Hematopoietic multipotent progenitor cell treated with erythropoietin and hydrocortisone succinate and interleukin-3 and kit ligand, for 8 days (in vitro differentiated cells): ENCODE measurements at places on chromosomes 3 and 15.

DNA sequence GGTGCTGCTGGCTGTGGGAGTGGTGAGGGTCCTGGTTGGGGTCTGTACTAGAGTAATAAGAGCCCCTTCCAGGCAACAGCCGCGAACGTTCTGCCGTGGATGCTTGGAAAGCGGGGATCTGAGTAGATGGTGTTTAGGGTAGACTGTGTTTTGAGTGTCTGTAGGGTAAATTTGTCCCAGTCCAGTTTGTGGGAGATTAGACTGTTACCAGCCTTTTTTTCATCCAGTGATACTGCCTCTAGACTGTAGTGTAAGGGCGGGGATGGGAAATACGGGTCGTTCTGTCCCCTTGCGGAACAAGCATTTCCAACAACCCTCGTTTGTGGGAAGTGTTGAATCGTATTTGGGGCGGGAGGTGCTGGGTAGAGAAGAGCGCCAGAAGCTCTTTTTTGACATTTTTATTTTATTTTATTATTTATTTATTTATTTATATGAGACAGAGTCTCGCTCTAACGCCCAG, 424 bp downstream of the HAUS2 start:
- DNase-seq: peak; percentile 72

DNA sequence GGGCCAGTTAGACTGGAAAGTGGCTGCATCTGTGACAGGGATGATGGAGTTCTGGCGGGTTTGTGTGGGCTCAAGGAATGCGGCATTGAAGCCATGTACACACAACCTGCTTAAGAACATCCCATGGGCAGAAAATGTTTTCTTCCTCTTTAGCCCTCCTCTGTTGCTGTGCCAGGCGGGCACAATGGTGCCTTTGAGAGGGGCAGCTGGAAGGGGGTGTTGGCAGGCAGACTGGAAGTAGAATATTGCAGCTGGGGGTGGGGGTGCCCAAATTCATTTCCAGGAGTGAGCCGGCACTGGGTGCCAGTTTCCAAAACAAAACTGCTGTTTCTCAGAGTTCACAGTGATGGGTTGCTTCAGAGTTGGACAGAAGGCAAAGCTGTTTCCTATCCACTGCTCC, 91.8 kb upstream of the ETV5 start:
- DNase-seq: no peak

DNA sequence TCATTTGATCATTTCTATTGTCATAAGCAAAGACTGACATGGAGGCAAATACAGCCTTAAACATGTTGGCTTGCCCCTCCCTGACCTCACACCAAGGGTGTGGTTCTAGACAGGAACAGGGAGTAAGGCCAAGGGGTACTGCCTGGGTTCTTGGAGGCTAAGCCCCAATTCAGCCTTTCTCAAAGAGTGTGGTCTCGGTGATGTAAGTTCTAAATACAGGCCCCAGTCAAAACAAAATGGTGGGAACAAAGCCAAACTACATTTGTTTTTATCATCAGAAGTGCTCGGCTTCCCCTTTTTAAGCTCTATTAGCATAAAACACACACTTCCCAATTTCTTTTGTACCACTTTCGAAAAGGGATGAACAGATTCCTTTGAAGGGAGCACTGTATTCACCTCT, 129.5 kb downstream of the ATP8B4 start:
- DNase-seq: no peak

DNA sequence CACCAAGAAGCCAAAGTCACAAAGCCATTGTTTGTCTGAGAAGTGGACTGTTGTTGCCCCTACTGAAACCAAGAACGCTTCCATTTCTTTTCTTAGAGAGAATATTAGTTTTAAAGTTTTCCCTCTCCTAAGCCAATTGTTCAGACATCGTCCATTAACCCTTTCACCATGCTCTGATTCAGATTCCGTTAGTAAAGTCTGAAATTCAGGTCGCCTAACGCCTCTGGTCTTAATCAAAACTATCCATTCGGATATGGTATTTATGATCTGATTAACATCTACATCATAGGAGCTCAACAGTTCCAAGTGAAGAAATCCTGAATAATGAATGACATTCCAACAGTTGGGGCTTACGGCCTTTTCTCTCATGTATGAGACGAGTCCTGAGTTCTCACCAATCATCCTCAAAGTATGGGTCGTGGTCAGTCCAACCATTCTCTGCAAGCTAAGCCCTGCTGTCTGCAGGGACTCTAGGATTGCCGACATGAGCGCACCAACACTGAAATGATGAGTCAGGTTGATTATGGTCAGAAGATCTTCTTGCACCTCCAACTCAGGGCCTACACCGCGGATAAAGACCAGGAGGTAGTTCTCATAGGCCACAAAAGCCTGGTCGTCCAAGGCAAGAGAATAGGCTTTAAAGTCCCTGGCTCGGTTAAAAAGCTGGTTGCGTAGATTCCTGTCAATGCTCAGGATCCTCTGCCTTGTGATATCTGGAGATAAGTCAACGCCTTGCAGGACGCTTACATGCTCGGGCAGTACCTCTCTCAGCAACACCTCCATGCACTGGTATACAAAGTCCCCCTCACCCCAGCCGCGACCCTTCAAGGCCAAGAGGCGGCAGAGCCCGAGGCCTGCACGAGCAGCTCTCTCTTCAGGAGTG, 767 bp downstream of the EPM2AIP1 start:
- peak; percentile 68 for DNase-seq

- no peak for DNase-seq
Observed at GRCh38 chr3:132273036-132273435, 44.2 kb upstream of the ACP3 start.

GRCh38 chr3:144437989-144438388, 466.4 kb downstream of the DIPK2A start:
- DNase-seq: no peak

DNA sequence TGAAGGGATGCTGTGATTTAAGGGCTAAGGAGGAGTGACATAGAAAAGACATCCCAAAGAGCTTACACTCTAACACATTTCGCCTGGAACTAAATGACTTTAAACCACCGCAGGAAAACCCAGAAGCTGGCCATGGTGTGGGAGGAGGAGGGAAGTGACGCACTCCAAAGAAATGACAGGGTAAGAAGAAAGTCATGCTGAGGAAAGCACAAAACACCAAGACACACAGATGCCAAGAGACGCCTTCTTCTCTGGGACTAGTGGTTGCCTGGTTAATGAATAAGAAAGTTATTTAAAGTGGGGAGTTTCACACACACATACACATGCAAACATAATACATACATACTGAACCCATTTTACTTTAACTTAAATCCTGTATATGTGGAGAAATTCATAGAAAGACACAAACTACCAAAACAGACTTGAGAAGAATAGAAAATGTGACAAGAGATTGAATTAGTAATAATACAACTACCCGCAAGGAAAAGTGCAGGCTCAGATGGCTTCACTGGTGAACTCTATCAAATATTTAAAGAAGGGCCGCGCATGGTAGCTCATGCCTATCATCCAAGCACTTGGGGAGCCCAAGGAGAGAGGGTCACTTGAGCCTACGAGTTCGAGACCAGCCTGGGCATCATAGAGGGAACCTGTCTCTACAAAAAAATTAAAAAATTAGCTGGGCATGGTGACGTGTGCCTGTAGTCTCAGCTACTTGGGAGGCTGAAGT, 125.5 kb downstream of the NSMCE3 start:
- no peak for DNase-seq

GRCh38 chr3:52851348-52851747, 16.5 kb upstream of the MUSTN1 start:
- peak; percentile 54 for DNase-seq

DNA sequence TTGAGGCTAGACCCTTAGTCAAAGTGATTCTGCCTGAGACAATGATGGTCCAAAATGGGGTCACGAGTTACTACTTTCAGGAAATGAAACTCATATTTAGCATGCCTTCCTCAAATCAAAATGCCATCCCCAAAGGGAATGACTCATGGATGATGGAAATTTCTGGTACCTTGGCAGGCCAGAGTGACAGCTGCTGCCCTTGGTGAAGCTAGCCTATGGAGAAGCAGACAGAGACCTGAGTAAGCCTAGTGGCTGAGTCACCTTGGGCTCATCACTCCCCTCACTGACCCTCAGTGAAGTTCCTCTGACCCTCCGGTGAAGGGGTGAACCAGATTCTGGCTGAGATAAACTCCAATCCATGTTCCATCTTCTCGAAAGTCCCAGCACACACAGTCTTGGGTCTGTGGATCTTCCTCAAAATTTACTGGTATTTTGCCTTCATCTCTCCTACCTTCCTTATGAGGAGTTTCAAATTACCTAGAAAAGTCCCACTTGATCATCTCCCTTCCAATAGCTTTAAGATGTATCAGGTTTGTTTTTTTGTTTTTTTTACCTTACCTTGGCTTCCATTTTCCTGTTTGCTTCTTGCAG, 54.5 kb upstream of the ABHD17C start:
- no peak for DNase-seq

- DNase-seq: no peak
Observed at GRCh38 chr3:52788890-52789745, 5.5 kb upstream of the ITIH3 start.

- no peak for DNase-seq
Observed at GRCh38 chr3:46900356-46900755, 22.8 kb downstream of the PTH1R start.

DNA sequence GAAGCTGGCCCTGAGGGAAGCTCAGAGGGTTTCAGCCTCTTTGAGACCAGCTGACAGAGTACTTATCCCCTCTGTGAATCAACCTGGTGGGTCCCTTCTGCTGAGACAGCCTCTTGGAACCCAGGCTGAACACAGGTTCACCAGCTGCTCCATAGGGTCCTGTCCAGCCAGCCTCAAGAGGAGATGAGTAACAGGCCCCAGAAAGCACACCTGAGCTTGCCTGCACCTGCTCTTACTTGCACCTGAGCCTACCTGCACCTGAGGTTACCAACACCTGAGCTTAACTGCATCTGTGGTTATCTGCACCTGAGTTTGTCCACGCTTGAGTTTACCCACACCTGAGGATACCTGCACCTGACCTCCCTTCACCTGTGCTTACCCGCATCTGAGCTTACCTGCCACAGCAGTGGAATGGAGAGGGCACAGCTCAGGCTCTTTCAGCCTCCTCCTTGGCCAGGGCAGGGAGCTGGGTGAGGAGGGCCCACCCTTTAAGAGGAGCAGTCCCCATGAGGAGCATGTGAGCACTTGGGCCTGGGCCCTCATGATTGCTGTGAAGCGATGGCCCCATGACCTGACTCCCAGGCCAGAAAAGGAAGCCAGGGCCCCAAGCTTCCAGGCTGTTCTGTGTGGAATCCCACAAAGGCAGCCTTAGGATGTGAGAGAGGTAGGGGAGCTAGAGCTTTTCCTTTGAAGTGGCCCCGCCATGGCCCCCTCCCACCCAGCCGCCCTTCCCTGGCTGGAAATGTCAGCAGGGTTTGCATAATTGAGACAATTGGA, at the start of gene TRPM1:
Gene TRPM1 (minus strand): TSS at position 464 of the 777 bp plus-strand sequence. CDS start 20,370 bp downstream, outside the sequence.
- no peak for DNase-seq

GRCh38 chr3:133453383-133453782, 53.5 kb downstream of the BFSP2 start:
- no peak for DNase-seq

DNA sequence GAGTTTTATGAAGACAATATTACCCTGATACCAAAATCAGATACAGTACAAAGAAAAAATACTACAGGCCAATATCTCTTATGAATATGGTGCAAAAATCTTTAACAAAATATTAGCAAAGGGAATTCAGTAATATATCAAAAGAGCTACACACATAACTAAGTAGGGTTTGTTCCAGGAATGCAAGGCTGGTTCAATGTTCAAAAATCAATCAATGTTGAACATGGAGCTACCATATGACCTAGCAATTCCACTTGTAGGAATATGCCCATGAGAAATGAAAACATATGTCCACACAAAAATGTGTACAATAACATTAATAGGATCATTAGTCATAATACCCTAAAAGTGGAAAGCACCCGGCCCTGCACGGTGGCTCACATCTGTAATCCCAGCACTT, 7.8 kb downstream of the OCA2 start:
- DNase-seq: no peak

- no peak for DNase-seq
Observed at GRCh38 chr3:79937567-79937966, 169.8 kb upstream of the ROBO1 start.

GRCh38 chr15:62867844-62868243, 174.7 kb upstream of the TPM1 start:
- DNase-seq: no peak
